Epithelial cell of esophagus (primary cell): ENCODE measurements at places on chromosomes 1 and 21.

GRCh38 chr1:172453153-172453545 is 9.3 kb upstream of the PIGC start:
- DNase-seq = no peak

GRCh38 chr1:233300326-233300725 is 4.8 kb upstream of the PCNX2 start:
- DNase-seq = no peak

DNA sequence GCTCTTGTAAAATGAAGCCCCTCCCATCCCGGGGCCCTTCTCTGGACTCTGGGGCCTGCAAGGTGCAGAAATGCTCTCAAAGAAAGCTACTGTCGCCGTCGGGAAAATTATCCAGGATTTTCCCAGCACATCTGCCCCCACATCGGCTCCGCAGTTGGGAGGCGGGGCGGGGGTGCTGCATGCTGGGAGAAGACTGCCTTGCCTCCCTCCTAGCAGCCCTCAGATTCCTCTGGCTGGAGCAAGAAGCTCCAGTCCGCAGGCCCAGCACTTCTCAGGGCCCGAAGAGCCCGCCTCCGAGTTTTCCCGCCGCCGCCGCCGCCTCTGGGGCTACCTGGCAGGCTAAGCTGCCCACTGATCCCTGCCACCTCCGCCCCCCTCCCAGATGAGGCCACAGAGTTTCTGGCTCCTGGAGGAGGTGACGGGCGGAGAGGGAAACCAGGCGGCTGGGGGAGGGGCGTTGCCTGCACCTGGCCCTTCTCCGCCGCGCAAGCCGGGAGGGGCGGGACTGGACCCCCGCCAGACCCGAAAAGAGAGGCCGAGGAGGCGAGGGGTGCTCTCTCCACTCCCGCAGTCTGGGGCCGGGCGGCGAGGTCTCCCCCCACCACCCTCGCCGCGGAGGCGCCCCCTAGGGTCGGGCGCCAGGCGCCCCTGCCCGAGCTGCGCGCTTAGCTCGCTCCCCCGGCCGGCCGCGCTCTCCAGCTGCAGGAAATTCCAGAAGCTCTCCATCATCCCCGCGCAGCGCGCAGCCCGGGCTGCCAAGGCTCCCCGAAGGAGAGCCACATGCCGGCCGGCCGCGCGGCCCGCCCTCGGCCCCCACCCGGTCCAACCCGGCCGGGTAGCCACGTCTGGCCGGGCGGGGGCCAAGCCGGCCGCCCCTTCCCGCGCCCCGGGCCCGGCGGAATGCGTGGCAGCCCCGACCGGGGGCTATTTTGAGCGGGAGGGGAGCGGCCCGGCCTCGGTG is 28.8 kb downstream of the AHDC1 start:
- DNase-seq = peak; percentile 81

DNA sequence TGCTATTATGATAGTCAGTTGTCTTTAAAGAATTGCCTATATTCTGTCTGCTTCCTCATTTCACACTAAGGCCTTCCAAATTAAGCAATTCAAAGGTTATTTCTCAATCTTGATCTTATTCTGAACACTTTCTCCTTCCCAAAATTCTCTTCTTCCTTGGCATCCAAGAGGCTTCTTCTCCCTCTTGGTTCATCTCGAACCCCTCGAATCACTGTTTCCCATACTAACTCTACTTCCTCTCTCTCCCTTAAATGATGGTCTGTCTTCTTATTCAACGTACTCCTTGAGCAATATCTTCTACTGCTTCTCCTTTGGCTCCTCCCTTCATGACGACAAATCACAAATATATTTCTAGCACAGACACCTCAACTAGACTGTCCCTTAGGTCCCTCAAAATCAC is 4.5 kb downstream of the COPA start:
- DNase-seq = no peak

DNA sequence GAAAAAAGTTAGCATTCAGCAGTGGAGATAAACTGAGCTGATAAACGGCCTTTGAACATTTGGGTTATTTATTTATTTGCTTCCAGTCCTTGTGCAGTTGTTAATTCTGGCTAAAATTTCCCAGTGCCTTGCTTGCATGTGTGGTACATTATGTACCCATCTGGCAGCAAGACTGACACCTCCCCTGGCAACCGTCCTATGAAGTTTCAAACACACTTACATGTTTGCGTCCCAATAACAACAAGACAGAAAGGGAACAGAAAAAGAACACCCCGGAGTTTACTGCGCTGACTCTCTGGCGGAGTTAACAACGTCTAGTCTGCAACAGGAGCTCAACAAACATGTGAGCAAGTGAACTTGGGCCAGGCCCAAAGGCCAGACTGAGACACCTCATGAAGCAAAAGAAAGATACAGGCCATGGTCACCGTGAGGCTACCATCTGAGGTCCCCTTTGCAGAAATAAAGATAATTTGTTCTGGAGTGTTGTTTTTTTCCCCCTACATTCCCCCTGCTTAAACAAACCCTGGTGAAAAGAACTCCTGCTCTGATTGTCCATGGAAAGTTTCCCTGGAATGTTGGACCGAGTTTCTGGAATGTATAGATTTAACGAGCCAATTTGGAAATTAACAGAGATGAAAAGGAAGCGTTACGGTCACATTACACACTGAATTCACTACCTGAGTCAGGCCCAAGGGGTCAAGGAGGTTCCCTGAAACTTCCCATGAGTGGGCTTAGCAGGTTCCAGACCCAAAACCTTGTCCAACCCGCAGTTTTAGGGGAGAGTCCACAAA is 33.4 kb downstream of the TRABD2B start:
- DNase-seq = no peak

DNA sequence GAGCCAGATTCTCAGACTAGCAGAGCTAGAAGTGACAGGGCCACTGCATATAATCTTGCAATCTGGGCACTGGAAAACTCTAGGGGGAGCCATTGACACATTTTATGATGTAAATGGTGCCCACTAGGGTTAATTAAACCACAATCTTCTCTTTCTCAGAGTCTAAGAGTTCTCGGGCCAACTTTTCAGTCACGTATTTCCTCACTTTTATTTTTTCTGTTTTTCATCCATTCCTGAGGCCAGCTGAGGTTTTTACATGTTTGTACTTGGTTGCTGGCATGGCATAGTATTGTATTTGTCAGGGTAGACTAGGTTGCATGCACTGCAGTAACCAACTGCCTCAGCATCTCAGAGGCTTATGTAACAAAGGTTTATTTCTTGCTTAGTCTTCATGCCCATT is 138.2 kb downstream of the ZNF326 start:
- DNase-seq = peak; percentile 61

DNA sequence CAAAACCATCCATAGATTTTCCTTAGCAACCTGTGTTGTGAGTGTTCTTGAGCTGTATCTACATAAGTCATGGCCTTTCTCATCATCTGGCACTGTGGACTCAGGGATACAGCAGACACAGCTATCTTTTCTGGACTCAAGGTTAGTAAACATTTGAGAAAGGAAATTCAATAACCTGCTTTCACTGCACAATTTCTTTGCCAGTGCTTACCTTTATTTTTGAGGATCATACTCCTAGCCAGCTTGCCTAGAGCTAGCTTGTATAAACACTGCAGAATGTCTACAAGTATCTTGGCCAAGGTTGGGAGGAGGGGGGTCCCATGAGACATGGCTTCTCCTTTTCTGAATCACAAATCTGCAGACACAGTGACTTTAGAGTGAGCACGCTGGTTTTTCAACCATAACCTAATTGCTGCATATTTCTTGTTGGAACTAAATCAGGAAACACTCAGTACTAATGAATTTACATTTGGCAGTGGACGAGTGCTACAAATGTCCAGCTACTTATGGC is 27.2 kb downstream of the ADAMTS5 start:
- DNase-seq = no peak

DNA sequence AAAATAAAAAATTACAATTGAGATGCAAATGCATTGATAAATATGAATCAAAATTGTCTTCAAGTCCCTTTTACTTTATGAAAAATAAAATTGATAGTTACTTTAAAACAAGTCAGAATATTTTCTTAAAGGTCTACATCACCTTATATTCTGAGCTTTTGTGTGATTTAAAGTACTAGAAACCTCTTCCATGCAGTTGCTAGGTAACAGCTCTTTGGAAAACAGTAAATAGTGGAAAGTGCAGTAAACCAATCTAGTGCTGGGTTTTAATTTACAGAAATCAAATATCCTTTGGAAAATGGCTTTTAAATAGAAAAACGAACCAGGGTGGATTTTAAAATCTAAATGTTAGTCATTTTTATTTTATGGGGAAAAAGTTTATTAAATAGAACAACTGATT is 227.9 kb downstream of the KCNT2 start:
- DNase-seq = no peak

DNA sequence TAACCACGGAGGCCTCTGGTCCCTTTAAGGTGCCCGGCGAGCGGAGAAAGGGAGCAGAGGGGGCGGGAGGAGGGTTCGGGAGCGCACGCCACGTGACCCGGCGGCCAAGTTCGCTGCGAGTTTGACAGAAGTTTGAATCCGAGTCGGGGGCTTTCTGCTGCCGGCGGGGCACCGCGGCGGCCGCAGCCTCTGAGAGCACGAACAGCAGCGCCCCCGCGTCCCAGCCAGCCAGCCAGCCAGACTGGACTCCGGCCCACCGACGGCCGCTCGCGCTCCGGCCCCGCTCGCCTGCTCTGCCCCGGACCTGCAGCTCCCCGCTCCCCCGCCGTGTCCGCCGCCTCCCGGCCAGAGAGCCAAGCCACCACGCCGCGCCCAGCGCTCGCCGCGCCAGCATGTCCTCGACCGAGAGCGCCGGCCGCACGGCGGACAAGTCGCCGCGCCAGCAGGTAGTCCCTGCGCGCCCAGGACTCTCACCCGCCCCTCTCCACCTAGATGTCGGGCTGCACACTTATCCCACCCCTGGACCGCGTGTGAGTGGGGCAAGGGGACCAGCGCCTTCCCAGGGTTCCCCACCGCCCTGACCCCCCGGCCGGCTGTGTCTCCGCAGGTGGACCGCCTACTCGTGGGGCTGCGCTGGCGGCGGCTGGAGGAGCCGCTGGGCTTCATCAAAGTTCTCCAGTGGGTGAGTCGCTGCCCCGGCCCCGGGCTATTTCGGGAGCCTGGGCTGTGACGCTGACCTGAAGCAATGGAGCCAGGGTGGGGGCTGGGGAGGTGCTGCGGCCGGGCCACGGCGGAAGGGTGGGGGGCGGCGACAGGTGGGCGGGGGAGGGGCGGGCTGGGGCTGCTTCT is at the start of gene SYPL2:
Gene SYPL2 (plus strand): TSS at position 95 of the 849 bp plus-strand sequence. CDS start 298 bp downstream, at position 393.
- DNase-seq = no peak

DNA sequence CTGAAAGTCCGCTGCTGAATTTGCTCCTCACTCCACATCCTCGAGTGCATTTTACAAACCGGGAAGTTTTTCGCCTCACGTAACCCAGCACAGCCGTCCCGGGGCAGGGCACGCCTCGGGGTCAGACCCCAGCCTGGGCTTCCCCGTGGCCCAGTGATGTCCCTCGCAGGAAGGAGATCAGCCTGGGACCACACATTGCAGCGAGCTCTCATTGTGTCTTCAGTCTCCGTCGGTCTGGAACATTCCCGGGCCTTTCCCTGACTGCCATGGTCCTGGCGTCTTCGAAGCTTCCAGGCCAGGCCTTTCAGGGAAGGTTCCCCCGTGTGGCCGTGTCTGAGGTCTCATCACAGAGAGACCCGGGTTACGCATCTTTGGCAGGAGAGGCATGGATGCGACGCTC is 43.5 kb downstream of the MORN1 start:
- DNase-seq = no peak

- DNase-seq = peak; percentile 43
These were observed 220.5 kb upstream of the SGIP1 start for GRCh38 chr1:66313429-66313828.

- DNase-seq = no peak
These were observed 7.6 kb downstream of the CLSTN1 start for GRCh38 chr1:9816199-9816598.

GRCh38 chr21:36478207-36478701 is 1.7 kb downstream of the CLDN14 start:
- DNase-seq = peak; percentile 95

DNA sequence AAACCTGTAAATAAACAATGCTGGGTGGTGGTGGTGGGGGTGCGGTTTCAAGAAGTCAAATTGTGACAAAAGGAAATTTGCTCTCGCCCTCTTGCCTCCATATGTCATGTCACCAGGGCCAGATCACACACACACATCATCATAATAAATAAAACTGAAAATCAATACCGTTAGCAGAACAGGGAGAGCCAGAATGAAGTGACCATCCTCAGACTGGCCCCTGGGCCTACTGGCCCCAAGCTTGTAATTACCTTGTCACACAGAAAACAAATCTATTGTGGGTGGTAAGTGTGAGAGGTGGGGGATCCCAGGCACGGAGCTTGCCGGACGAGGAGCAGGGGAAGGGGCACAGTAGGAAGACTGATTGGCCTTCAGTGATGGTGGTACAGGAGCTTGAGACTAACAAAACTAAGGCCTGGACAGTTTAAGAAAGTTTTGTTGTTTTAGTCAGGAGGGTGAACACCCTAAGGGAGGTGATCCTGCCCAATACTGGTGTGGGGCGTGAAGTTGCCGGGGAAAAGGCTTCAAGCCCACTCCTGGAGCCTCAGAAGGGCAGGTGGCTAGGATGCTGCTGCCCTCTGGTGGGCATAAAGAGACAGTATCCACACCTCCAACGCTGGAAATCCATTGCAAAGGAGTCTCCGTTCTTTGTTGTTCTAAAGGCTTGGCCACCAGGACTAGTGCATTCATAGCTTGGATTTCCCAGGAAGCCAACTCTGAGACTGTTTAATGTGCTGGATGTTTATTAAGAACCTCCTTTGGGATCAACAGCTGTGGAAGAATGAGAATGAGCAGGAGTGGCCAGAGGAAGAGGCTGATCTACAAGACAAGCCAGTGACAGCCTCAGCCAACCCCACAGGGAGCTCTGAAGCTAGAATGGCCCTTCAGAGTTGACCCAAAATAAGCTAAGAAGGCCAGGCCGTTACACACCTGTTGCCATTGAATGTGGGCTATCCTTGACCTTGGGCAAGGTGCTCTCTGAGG is 8.1 kb upstream of the C1orf216 start:
- peak; percentile 61 for DNase-seq

DNA sequence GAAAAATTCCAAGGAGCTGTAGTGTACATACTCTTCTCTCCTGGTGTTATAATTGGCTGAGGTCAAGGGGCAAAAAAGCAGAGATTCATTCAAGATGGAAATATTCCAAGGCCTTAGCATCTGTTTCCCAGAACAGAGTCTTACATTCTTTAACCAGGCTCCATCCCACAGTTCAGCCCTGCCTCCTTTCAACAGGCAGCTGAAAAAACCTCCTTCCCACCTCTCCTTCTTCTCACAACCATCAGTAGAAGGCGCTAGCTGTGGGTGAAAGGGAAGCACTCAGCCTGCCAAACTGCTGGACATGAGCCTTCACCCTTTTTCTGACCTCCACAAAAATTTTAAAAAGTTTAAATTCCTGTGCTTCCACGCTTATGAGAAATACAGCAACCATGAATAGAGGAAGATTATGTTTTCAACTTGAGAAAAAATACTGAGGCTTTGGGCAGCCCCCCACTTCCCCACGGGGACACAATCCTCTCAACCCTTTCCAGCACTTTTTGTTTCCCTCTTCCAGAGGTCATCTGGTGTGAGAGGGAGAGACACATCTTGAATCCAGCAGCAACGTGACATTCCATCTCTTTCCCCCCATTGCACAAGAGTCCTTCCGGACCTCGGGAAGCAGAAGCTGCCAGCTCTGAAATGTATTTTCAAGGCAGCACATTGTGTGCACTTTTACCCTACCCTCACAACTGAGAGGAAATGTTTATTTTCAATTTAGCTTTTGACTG is 43.2 kb upstream of the FMO2 start:
- DNase-seq = no peak

GRCh38 chr1:206658264-206658980 is 23.1 kb downstream of the DYRK3 start:
- DNase-seq = no peak
